Stimulated activated CD8-positive, alpha-beta memory T cell treated with anti-CD3 and anti-CD28 coated beads, Interleukin-4, amount 100 ng/mL, for 4 hours (primary cell): ENCODE measurements at places on chromosomes 1 and 21.

- DNase-seq, result no peak
Observed at GRCh38 chr1:67947114-67947513, 103.3 kb downstream of the DIRAS3 start.

- no peak for DNase-seq
Observed at GRCh38 chr1:118978914-118979701, 9.0 kb downstream of the TBX15 start.

- no peak for DNase-seq
Observed at GRCh38 chr1:17023573-17023972, 11.8 kb upstream of the ATP13A2 start.

DNA sequence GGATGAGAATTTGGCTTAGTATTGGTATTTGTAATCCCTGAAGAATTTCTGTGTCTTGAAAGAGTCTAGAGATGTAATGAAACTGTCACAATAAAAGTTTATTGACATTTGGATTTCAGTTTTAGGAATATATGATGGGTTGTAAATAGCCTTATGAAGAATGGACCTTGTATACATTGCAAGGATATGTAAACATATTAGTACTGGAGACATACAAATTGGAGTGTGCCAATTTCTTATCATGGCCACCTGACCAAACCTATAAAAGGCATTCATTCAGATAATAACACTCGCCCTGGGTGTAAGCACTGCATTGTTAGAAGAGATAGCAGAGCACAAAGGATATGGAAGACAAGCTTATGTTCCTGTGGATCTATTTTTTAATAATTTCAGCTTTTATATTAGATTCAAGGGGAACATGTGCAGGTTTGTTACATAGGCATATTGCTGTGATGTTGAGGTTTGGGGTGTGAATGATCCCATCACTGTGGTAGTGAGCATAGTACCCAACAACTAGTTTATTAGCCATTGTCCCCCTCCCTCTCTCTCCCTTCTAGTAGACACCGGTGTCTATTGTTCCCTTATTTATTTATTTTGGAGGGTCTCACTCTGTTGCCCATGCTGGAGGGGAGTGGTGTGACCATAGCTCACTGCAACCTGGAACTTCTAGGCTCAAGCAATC lies 8.6 kb downstream of the S1PR1 start:
- no peak for DNase-seq

DNA sequence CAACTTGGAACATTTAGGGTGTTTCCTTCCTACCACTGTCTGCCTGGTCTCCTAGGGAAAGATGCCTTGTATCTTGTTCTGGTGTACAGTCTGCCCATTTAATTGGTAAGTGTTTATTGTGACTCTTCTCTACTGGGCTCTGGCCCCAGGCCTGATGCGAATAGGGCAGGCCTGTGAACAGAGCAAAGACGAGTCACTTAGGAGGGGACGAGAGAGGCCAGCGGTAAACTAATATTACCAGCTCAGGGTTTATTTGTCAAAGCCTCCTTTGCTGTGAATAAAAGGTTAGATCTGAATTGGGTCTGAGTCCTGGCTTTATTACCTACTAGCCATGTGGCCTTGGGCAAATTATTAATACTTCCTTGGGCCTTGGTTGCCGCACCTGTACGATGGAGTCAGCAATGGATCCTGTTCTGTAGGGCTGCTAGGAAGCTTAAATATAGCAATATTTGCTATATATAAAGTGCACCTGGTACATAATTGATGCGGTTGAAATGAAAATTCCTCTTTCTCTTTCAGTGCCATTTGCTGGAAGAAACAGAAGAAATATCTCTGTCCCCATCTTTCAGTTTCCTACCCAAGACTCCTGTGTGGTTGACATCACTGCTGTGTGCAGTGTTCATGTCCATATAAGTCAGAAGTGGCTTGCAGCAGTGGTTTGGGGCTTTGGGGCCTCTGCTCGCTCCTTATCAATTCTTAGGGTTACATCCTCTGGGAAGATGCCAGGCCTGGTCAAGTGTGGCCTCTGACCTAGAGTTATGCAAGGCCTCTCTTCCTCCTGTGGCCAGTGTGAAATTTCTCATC lies 32.4 kb downstream of the MAPKAPK2 start:
- DNase-seq, result no peak

- peak; percentile 35 for DNase-seq
Observed at GRCh38 chr1:32334864-32335534, 1.0 kb downstream of the MARCKSL1 start.

DNA sequence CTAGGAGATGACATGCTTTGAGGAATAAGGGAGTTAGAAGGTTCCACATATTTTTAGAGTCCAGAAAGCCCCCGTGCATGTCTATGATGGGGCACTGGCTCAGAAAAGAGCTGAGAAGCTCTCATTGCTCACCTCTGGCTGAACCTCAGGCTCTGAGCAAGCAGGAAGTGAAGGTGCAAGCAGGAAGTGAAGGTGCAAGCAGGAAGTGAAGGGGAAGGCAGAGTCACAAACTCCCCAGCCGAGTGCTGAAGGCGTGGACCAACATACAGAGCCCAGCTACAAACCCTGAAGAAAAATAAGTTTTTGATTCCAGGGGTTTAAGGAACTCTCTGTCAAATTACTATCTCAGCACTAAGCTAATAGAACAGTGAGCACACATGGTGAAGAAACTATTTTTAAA lies 7.0 kb downstream of the KRTAP10-8 start:
- DNase-seq, result peak; percentile 38

DNA sequence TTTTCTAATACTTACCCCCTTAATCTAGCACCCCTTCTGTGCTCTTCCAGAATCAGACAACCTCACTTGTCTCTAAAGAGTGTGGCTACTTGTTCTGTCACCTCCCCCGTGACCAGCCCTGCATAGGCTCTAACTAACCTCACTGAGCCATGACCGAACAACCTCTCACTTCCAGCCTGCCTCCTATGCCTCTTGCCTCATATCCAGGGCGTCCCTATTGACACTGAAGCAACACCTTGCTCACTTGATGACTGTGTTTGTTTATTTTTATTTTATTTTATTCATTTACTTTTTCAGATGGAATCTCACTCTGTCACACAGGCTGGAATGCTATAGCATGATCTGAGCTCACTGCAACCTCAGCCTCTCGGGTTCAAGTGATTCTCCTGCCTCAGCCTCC lies 235.1 kb upstream of the B3GALT2 start:
- no peak for DNase-seq

DNA sequence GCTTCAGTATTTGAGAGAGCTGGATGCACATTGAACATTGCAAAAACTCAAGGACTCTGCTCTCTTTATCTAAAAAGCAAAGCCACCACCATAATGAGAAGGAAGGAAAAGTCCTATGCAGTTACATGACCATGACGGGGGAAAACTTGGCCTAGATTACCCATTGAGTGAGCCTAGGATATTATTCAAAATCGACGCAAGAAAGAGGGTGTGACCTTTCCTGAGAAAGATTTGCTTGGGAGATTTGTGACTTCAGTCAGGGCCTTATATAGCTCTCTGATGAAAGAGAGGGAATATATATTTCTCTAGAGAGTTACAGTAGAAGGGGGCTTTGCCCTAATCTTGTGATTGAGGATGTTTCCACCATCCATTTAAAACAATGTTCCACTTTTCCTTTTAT lies 153.0 kb upstream of the DPYD start:
- no peak for DNase-seq

DNA sequence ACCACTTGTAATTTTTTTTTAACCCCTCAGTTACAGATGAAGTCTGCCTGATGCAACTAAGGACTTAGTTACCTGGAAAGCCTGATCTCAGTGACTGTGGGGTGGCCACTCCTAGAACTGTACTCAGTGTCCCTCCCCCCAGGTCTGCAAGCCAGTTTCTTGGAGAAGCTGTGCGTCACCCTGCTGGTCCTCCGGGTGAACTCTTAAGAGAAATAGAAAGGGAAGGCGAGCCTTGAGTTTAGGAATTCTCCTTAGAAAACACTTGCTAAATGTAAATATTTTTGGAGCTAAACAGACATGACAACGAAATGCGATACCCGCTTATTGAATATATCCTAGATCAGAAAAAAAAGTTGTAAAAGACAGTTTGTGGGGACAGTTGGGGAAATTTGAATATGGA lies 730 bp downstream of the SLC16A4 start:
- no peak for DNase-seq

- no peak for DNase-seq
Observed at GRCh38 chr1:165849353-165850133, 22.1 kb downstream of the UCK2 start.

- no peak for DNase-seq
Observed at GRCh38 chr1:98940069-98940721, 64.5 kb downstream of the PLPPR5 start.

GRCh38 chr21:14737922-14738321 lies 191.8 kb upstream of the SAMSN1 start:
- DNase-seq, result no peak

DNA sequence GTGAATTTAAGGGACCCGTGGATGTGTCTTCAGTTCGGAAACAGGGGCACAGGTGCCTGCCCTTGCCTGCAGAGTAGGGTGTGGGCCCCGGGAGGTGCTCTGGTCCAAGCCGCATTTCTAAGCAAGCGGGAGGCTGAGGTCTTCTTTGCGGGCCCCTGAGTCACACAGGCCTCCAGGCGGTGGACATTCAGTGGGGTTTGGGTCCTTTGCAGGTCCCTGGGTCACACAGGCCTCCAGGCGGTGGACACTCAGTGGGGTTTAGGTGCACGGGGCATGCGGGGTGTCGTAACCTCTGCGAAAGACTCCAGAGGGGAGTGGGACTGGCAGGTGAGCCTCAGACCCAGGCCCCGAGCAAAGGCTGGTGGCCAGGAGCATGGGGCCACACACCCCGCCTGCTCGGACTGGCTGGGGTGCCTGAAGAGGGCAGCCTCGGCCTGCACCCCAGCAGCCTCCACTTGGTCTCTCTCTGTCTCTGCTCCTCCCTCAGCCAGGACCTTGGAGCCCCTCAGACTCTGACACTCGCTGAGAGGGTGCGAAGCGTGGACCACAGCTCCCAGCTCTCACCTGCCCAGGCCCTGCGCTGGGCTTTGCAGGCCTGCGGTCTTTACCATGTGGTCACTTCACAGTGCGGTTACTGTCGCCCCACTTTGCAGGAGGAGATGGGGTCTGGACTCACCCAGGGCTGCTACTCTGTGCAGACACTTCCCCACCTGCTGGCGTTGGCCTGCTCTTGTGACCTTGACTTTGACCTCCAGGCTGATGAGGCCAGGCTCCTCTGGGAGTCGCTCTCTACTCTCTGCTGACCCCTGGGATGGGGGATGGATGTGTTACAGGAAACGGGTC lies 6.0 kb upstream of the AGPAT3 start:
- no peak for DNase-seq

DNA sequence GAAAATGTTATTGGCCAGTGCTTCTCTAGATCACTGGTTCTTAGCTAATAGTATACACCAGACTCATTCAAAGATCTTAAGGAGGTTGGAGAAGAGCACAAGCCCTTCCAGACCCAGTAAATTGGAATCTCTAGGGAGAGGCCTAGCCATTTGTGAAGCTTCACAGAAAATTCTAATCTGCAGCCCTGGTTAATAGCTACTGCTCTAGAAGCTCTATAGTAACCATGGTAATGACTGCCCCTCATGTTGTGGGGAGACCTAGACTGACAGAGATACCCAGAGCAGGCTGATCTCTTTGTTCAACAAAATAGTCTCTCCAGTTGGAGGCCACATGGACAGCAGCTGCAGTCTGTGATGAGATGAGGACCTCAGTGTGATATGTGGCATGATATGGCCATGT lies 31.7 kb downstream of the ARID1A start:
- no peak for DNase-seq

GRCh38 chr1:201248721-201249559 lies 34.4 kb upstream of the PKP1 start:
- no peak for DNase-seq

DNA sequence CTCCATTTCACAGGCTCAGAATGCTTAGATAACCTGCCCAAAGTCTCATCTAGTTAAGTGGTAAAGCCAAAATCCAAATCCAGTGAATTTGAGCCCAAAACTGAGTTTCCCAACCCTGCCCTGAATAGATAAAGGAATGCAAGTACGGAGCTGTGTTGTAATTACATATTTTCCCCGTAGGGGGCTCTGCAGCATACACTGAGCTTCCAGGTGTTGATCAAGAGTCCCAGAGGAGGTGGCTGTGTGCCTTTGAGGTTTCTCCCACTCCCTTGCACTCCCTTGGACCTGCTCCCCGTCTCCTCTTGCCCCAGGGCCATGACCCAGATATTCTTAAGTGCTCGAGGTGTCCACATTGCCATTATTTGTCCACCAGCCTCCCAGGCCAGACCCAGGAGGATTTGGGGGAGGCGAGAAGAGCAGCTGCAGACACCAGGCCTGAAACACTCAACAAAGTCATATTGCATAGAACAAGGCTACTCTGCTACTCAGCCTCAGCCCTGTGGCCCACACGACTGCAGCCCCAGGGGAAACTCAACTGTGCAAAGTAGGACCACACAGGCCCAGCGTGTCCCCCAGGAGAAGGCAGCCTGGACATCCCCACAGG lies 18.4 kb upstream of the LY9 start:
- no peak for DNase-seq

- DNase-seq, result no peak
Observed at GRCh38 chr1:248872752-248873408, 14.0 kb upstream of the ZNF692 start.

GRCh38 chr1:23979387-23979880 lies 693 bp downstream of the SRSF10 start:
- DNase-seq, result no peak

DNA sequence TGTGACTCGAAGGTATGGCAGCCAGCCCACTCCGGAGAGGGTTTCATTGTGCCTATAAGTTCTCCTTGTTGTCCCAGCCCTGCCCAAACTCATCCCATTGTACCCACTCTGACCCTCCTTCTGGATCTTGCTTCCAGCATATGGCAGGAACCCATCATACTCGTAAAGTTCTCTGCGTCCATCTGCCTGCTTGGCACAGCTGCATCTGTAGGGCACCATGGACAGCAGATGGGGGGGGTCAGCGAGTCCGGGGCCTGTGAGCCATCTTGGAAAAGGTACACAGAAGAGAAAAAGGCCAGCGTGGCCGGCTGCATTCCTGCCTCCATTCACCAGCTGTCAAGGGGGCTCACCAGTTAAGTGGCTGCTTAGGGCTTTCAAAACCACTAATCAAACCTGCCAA lies 94.9 kb upstream of the IGSF21 start:
- no peak for DNase-seq

GRCh38 chr1:43978551-43979260 lies at the start of gene B4GALT2:
Gene B4GALT2, plus strand, starts transcription at chr1:43979210. Its CDS starts 1,951 bp downstream, at chr1:43981161.
- no peak for DNase-seq

- no peak for DNase-seq
Observed at GRCh38 chr1:197065559-197065958, 1.5 kb downstream of the F13B start.

GRCh38 chr1:81894867-81895266 lies 94.1 kb downstream of the ADGRL2 start:
- DNase-seq, result no peak
